ENCODE measurements at places on chromosomes 4 and X.

- DNase-seq, result no peak
Measured at GRCh38 chrX:30489323-30489722, 88.2 kb downstream of the TASL start.

DNA sequence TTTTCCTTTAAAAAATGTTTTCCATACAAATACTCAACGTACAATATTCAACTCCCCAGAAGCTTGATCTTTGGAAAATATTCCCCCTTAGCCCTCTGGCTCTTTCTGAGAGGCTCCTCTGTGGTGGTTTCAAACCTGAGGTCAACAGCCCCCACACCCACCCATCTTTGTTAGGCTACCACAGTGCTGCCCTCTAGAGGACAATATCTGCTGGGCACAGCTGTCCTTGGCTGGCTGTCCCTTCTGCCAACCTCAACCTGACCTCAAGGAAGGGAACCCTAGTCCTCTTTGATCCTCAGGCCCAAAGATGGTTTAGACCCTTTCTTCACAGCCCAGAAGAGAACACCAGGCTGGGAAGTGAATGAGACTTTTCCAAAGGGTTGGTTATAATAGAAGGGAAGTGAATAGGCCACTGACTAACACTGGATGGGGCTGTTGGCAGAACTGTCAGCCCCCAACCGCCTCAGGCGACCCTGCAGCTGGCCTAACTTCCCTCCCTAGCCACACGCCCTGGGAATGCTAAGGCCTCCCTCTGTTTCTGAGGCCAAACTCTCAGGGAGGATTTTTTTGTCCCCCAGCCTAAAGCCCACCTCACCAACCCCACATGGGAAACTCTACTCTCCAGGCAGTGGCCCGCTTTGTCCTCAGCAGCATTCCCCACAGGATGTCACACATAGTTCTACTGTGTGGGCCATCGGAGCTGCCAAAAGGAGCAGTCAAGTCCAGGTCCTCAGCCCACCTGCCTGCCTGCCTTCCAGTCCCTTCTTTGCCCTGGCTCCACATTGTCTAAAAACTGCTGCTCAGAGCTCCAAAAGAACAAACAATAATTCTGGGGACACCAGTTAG, 34.3 kb downstream of the NYX start:
- DNase-seq, result no peak

DNA sequence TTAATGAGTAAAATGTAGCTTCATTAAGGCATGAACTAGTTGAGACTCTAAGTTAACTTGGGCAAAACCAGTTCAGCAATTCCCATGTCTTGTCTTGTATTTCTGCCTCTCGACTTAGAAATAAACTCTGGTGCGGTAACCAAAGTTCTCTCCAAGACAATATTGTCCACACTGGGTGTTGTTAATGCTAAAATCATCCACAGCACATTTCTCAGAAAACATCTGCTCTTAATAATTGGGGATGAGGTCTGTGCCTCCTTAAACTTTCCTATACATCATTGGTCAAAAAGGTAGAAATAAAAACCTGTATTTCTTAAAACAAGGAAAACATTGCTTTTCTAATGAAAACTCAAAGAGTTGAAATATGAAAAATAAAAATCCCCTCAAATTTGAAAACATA, 32.9 kb upstream of the MID1 start:
- DNase-seq, result no peak

DNA sequence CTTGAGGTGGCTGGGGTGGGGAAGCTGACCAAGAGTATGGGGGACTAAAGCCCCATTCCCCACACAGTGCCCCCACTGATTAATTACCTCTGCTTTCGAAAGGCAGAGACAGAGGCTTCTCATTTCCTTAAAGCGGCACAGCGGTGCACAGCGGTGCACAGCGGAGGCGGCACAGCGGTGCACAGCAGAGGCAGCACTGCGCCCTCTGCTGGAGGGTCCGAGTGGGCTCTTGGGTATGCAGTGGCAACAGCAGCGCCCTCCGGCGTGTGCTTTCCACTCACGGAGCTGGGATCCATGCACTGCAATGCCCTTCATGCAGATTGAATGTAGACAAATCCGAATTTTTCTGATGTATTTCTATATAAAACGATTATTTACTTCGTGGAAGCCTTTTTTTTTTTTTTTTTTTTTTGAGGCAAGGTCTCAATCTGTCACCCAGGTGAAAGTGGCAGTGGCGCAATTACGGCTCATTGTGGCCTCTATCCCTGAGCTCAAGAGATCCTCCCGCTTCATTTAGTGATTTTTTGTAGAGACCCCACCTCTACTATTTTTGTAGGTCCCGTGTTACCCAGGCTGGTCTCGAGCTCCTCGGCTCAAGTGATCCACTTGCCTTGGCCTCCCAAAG, 19.7 kb upstream of the PRPS2 start:
- peak; percentile 52 for DNase-seq

DNA sequence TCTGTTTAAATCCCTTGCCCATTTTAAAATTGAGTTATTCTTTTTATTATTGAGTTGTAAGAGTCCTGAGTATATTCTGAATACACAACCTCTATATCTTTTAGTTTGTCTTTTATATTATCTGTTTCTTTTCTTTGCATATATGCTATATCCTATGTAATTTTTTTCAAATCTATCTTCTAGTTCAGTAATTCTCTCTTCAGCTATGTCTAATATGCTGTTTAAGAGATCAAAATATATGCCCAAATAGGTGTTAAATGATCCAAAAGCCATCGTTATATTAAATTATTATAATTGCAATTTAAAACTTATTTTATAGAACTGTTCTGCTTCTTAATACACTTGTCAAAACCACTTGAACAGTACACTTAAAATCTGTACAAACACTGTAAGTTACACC, 107.4 kb upstream of the TSPAN5 start:
- DNase-seq, result no peak
